ENCODE measurements at places on chromosomes 1 and 21.

GRCh38 chr21:20998886-20999285 is 677 bp downstream of the NCAM2 start:
- no peak for DNase-seq

GRCh38 chr1:90781534-90781933 is 64.4 kb upstream of the BARHL2 start:
- no peak for DNase-seq

- DNase-seq: no peak
Observed at GRCh38 chr1:112618114-112618720, 724 bp downstream of the ST7L start.

GRCh38 chr1:51525295-51525694 is 6.2 kb upstream of the EPS15 start:
- DNase-seq: no peak

DNA sequence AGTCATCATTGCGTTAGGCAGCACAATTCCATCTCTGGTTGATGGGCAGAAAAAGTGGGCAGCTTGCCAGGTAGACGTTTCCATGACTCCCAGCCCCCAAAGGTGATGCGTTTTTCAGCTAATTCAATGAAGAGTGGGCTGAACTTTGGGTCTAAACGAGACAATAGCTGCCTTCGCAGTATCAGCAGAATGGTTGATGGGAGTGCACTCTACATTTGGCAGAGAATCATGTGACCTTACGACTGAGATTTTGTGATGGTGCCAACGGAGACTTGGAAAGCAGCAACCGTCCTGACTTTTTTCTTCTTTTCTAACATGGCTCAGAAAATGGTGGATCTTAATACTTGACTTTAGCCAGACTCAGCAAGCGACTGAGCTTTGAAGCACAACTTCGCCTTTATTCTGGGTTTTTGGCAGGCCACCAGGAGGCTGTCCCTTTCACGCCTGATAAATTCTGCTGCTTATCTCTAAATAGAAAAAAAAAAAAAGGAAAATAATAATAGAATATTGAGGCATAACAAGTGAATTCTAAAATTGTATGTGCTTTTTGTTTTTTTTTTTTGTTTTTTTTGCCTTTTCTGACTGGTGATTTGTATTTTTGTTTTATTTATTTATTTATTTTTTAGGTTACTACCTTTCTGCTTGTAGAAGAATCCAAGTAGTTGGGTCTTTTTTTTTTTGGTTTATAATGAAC is 804.8 kb downstream of the USP25 start:
- DNase-seq: no peak

GRCh38 chr1:154975409-154976059 is 1.1 kb downstream of the CKS1B start:
- DNase-seq: no peak

DNA sequence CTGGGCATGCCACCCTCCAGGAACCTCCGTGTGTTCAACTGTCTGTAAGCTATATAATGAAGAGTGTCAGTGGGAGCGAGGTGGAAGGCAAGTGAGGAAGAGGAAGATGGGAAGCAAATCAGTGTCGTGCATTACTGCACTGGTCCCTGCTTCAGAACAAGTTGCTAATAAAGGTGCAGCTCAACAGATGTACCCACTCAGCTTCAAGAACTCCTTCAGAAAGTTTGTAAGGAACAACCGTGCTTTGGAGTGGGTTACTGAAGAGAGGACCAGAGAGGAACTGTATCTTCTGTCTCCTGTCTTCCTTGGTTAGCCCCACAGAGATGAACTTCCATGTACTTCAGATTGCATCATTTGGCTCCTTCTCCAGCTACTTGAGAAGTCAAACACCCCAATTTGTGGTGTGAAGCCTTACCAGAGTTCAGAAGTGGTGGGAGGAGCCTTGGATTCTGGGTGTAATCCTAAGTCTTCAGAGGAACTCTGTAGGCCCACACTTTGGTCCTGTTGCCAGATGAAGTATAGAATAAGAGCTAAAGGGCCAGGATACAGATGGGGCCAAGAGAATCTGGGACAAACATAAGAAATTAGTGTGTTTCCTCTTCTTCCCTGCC is 290.5 kb upstream of the PROX1 start:
- DNase-seq: no peak

GRCh38 chr1:215489771-215490565 is 77.1 kb upstream of the KCTD3 start:
- DNase-seq: no peak

- DNase-seq: no peak
Observed at GRCh38 chr1:202266061-202266765, 72.6 kb downstream of the LGR6 start.

GRCh38 chr1:38559446-38560165 is 300.0 kb downstream of the RRAGC start:
- DNase-seq: no peak

GRCh38 chr1:175191659-175192058 is 917 bp downstream of the KIAA0040 start:
- no peak for DNase-seq

- no peak for DNase-seq
Observed at GRCh38 chr1:34060901-34061415, 104.1 kb downstream of the CSMD2 start.

DNA sequence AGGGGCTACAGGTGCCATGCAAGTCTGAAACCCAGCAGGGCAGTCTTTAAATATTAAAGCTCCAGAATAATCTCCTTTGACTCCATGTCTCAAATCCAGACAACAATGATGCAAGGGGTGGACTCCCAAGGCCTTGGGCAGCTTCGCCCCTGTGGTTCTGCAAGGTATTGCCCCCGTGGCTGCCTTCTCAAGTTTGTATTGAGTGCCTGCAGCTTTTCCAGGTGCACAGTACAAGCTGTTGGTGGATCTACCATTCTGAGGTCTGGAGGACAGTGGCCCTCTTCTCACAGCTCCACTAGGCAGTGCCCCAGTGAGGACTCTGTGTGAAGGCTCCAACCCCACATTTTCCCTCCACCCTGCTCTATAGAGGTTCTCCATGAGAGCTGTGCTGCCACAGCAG is 3.7 kb upstream of the MROH9 start:
- no peak for DNase-seq

DNA sequence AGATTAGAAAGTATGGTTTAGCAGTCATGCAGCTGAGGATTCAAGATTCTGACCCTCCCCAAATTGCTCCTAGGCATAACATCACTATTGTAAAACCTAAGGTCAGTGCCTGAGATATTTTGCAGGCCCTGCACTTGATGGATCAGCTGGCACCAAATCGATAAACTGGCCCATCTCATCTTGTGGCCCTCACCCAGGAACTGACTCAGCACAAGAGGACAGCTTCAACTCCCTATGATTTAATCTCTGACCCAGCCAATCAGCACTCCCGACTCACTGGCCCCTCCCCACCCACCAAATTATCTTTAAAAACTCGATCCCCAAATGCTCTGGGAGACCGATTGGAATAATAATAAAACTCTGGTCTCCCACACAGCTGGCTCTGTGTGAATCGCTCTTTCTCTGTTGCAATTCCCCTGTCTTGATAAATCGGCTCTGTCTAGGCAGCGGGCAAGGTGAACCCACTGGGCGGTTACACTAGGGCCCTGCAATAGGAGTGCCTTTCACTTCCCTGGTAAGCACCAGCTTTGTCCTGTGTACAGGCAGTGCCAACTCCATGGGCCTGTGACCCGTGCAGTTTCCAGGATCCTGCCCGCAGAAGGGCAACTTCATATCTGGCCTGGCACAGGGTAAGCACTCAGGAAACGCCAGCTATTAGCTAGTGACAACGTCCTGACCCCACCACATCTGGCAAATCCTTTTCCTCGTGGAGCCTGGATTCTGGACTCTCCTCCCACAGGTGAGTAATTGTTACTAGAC is 28.7 kb upstream of the SLC2A5 start:
- DNase-seq: no peak

- DNase-seq: no peak
Observed at GRCh38 chr1:179327196-179327595, 33.6 kb downstream of the SOAT1 start.

Measured in cortex of kidney (tissue), 1 donor.